ENCODE measurements at places on chromosomes 7 and 10.

- no peak for DNase-seq
These were observed 64.9 kb downstream of the CELF2 start for GRCh38 chr10:11082526-11082925.

GRCh38 chr10:87659571-87660483, at the start of gene PAPSS2:
TSS of gene PAPSS2 (plus strand) at chr10:87659878. CDS start at chr10:87659982, 104 bp downstream.
- no peak for DNase-seq

- DNase-seq, result peak; percentile 82
These were observed 25.5 kb downstream of the ADK start for GRCh38 chr10:74176380-74177139.

GRCh38 chr7:5302577-5302976, 19.8 kb downstream of the SLC29A4 start:
- DNase-seq, result no peak

GRCh38 chr7:38585572-38586354, 45.4 kb downstream of the AMPH start:
- no peak for DNase-seq

- DNase-seq, result no peak
These were observed 142.2 kb downstream of the TRIL start for GRCh38 chr7:28815928-28816373.

GRCh38 chr7:157613575-157614322, 276.9 kb downstream of the DNAJB6 start:
- no peak for DNase-seq

DNA sequence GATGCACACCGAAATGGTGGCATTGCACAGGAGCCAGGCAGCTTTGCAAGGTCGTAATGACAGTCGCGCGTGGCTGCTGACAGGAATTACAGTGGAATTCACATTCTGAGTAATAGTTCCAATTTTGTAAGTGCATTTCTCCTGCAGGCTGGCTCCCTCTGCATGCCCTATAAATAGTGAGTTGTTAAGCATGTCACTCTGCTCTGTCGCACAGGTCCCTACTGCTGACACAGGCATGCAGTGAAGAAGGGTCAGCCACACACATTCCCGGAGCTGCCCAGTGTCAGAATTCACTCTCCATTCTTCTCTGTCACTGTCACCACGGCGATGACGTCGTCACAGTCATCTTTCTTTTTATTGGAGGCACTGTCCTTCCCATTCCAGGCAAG, 49.2 kb upstream of the SHH start:
- no peak for DNase-seq

- no peak for DNase-seq
These were observed 67.7 kb downstream of the ZMIZ1 start for GRCh38 chr10:79136236-79137005.

DNA sequence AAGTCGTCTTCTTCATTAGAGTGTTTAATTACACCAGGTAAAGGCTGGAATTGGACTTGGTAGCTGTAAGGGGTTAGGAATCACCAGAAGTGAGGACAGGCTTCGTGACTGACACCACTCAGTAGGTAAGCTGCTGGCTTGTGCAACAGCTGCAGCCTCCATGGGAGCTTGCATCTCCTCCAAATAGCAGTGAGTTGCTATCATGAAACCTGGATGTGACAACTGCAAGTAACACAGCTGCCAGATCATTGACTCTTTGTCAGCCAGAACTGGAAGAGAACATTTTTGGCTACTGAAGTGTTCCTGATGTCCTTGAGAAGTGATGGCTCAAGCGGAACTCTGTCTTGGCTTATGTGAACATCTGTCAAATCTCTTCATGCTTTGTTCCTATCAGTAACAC, 64.1 kb upstream of the MSRB2 start:
- no peak for DNase-seq

- no peak for DNase-seq
These were observed 50.3 kb downstream of the CSTF2T start for GRCh38 chr10:51649064-51649463.

DNA sequence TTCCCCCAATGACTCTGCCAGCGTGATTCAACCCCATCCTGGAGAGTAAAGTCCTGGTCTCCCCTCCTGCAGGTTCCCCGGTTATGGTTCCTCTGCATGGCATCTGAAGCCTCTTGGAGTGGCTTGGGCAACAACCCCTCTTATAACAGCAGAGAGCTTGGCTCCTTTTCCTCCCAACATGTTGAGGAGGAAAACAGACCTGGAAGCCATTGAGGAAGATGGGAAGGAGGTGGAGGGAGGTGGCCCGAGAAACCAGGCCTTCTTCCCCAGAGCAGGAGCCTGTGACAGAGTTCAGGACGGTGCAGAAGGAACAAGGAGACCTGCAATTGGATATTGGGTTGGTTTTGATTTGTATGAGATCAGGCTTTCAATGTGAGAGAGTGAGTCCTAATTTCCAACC, 184.0 kb upstream of the ADCY1 start:
- no peak for DNase-seq

- DNase-seq, result no peak
These were observed 93.7 kb downstream of the EBF3 start for GRCh38 chr10:129870474-129870757.

- DNase-seq, result no peak
These were observed 35.9 kb downstream of the ADCY1 start for GRCh38 chr7:45610019-45610418.

DNA sequence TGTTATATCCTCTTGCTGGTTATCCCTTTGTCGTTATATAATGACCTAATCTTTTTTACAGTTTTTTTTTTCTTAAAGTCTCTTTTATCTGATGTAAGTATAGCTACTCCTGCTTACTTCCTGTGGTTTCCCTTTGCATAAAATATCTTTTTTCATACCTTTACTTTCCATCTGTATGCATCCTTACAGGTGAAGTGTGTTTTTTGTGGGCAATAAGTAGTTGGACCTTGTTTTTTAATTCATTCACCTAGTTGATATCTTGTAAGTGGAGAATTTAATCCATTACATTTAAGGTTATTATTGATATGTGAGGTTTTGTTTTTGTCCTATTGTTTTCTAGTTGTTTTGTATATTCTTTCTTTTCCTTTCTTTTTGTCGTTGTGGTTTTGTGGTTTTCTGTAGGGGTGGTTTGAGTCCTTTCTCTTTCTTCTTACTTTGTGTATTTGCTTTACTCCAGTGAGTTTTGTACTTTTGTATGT, 168.6 kb downstream of the MLLT10 start:
- no peak for DNase-seq

DNA sequence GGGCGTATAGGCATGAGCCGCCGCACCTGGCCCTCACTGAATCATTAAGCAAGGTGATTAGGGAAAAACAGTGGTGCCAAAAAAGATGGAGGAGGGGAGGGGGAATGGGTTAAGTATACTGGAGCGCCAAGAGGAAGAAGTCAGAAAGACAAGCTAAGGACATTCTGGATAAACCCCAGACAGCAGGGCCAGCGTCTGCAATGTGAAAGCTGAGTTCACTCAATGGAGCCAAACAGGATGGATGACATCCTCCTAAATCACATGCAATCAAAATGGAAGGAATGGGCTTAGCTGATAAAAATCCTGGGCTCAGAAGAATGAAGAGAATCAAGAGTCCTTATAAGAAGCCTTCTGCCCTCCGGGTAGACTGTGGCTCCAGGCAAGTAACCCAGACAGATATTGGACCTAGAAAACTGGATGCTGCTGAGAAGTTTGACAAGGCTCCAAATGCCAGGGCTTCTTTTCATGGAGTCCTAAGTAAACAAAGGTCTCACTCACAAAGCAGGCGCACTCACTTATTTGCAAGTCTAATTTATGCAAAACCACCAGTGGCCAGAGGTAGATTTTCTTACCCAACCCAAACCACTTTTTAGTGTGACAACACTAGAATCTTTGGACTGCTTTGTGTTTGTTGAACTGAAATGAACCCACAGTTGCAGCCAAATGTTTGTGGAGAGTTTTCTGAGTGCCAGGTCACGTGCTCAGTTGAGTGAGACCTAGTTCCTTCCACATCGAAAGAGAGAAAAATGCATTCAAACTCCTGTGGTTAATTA, 519.1 kb upstream of the AUTS2 start:
- DNase-seq, result no peak

DNA sequence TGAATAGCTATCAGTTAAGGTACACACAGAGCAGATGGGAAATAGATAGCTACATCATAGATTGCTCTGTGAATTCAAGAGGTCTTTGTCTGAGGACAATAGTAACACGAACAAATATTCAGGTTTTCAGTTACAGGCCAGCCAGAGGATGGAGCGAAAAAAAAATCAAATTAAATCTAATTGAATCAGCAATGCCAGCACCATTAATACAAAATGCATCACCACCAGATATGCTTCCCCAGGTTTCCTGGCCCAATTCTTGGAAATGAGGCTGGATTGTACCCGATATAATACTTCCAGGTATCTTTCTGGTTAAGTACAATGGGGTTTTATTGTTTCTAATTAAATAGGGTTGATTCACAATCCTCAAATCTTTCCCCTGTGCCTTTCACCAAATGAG, 975.8 kb upstream of the AUTS2 start:
- no peak for DNase-seq

DNA sequence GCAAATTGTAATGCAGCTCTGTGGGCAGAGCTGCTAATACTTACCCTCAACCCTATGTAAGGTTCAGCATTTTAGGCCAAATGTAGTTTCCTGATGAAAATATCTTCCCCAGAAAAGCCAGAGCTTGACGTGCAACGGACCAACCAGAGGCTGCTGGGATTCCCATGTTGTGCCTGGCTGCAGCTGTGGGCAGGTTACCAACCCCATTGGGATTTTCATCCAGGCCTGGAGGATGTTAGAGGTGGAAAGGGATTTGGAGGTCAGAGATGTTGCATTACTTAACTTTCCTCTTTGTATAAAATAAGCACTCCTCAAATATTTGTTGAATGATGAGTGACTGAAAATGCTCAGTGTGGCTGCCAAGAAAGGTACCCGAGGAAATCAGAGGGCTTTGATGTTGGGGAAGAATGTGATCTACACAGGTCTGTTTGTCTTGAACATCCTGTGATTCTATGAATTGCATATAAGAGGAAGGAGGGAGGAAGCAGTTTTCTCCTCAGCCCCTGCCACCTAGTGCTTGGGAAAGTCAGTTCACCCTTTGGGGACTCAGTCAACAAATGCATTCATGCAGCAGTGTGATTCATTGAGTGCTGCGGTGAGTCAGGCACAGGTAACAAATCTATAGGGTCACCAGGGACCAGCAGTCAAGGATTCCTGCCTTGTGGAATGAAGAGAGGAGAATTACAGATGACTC, 487.2 kb downstream of the RPS24 start:
- DNase-seq, result no peak

DNA sequence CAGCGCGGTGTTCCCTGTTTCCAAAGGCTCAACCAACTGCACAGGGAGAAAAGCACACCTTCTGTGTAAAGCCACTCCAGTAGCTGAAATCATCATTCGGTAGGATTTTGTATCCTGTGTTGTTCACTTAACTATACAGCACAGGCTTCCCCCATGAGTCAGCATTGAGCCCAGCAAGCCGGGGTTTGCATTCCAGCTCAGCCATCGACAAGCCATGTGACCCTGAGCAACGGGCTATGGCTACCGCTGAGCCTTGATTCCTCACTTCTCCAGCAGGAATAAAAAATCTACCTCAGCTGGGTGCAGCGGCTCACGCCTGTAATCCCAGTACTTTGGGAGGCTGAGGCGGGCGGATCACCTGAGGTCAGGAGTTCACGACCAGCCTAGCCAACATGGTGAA, 44.1 kb upstream of the ATP6V0A4 start:
- no peak for DNase-seq

GRCh38 chr10:77909749-77910375, 16.7 kb downstream of the DLG5 start:
- DNase-seq, result no peak

DNA sequence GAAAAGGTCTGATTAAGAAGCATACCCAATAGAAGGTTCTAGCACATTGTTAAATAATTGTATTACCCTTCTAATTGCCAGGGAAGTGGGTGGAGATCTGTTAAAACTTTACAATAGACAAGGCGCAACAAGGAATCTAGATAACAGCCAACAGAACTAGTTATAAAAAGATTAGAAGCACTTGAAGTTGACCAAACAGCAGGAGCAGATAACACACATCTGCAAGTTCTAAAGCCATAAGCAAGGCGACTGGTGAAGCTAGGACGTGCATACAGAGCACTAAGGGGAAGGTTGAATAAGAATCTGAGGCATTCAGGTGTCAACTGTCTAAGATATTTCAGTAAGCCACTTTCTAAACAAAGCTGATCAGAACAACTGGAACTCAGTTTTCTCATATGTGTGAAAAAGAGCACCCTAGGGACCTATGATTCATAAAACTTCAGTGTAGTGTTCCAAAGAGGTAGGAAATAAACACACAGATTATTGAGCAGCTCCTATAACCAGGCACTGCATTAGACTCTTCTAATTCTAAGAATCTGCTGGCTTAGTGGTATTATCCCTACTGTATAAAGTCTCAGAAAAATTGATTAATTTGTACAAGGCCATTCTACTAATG, 111.2 kb downstream of the SAMD9 start:
- DNase-seq, result no peak

- no peak for DNase-seq
These were observed 15.1 kb upstream of the SH3PXD2A start for GRCh38 chr10:103870516-103870915.

DNA sequence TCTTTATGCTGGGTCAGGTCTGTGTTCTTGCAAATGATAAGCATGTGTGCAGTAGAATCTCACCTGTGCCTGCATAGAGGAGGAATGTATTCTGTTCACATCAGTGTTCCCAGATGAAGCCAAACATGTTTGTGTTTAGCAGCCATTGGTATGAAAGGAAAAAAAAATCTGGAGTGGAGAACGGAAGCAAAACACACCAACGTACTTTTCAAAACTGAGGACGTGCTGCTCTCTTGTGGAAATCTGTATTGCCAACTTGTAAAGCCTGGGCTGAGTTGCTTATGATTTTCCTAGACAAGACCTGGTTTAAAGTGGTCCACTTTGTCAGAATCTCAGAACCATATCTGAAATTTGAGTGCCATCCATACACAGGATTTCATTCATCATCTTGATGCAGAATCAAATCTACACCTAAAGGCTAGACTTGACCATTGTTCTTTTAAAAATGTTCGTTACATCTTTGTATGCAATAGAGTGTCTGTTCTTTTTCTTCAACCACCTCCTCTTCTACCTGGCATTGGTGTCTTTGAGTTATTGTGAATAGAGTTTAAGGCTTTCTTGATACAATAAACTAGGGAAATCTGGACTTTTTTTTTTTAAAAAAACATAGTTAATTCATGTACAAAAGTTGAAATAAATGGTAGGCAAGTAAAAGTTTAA, 367.7 kb downstream of the PHF14 start:
- no peak for DNase-seq

GRCh38 chr10:96585736-96586418, 935 bp downstream of the TM9SF3 start:
- DNase-seq, result no peak

GRCh38 chr10:7377614-7378248, 33.1 kb downstream of the SFMBT2 start:
- DNase-seq, result no peak

- DNase-seq, result no peak
These were observed 703.5 kb upstream of the SEMA3D start for GRCh38 chr7:85890244-85890811.

Measured in stimulated activated CD8-positive, alpha-beta memory T cell treated with anti-CD3 and anti-CD28 coated beads, Interleukin-15, amount 100 ng/mL, for 24 hours (primary cell).